Epithelial cell of proximal tubule (primary cell): ENCODE measurements at places on chromosomes 3 and 15. TPM values are rescaled to one million over a fixed set of nuclear protein-coding genes. Genes with fewer than 3 reads are reported as not detected.

GRCh38 chr15:80489030-80489594, 84.9 kb downstream of the ARNT2 start:
- no peak for DNase-seq

NR2F2 gene
- total RNA-seq, result 17.6 and 17.7 TPM in 2 replicates

ALDH1A3 gene
- 79.9 and 141 TPM in 2 replicates for total RNA-seq

DNA sequence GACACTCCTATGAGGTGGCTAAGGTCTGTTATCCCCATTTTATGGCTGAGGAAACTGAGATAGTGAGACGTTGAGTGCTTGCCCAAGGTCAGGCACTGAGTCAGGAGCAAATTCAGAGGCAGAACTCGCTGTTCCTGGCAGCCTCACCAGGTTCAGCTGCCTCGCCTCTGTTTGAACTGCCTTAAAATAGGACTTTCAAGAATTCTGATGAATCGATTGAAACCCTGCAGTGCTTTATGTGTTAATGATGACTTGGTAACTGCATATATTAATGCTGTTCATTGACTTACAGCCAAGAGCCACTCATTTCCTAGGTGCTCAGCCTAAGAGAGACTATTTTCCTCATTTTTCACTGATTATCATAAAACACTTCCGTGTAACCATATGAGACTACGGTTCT, 79.5 kb upstream of the BHLHE40 start:
- no peak for DNase-seq

DNA sequence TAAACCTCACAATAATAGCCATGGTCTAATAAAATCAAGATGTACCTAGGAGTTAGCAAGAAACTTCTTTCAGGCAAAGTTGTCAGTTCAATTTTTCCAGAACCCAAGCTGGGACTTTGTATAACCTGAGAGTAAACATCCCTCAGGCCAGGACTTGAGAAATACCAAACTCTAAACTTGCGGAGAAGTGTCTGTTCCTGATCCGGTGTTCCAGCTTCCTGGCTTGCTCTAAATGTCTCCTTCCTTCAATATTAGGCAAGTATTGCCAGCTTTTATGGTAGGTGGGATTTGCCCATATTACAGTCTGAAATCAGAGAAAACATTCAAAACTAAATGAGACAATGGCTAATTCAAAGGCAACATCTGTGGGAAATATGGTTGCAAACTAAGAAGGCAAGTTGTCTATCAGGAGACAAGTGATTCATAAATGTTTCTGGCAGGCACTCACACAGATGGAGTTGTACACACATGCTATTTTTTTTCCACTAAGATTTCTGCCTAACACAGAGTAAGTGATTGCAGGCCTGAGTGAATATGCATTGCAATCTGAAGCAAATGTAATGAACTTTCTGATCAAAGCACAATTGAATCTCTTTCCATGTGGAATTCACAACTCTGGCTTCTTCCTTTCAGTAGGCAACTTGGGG, 88.3 kb upstream of the COL8A1 start:
- no peak for DNase-seq

PPIP5K1 gene
- 5.9 and 6.7 TPM in 2 replicates for total RNA-seq

DNA sequence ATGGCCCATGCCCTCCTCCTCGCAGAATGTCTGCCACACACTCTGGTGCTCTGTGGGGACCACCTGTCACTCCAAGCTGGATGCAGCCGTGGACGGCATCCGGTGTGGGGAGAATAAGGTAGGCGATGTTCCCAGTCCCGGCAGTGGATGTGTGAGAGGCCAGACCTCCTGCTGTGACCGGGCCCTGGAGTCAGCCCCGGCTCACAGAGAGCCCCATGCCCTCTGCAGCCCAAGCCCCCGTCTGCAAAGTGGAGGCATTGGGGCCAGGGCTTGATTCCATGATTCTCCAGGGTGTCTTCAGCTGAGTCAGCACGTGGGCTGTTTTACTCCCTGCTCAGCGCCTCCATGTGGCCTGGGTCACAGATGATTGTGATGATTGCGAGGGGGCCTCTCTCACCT, 32.2 kb downstream of the GOLGA6L10 start:
- DNase-seq, result no peak

NR1D2 gene
- total RNA-seq, result 5.9 and 6.1 TPM in 2 replicates

GRCh38 chr15:70113304-70113700, 15.6 kb upstream of the TLE3 start:
- DNase-seq, result no peak

- DNase-seq, result no peak
Measured at GRCh38 chr3:196920733-196921132, 21.6 kb downstream of the NCBP2 start.

SGO1 gene
- 10.3 and 16.6 TPM in 2 replicates for total RNA-seq

ACAD9 gene
- total RNA-seq, result 42.8 and 44.6 TPM in 2 replicates

CELSR3 gene
- 0.87 and 2.5 TPM in 2 replicates for total RNA-seq

DNA sequence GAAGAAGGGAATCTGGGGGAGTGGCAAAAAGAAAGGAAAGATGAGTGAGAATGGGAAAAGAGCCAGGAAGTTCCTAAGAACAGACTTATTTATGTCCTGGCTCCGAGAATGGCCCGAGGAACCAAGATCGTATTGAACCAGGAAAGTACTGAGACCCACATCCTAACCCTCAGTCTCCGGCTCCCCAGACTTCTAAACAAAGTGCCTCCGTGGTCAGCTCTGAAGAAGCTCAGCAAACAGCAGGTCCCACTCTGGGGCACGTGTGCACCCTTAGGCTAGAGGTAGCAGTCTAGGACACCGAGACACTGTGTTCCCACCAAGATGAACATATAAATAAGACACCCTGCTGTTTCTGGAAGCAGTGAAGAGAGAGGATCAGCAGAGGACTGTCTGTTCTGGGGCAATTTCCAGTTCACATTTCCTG, 307.4 kb downstream of the NTRK3 start:
- DNase-seq, result no peak

GRCh38 chr15:92920595-92921161, 20.6 kb downstream of the CHD2 start:
- no peak for DNase-seq

ERC2 gene
- total RNA-seq, result 2.7 and 6.0 TPM in 2 replicates

- DNase-seq, result no peak
Measured at GRCh38 chr3:63979093-63979885, 44.0 kb downstream of the PSMD6 start.

SMAD6 gene
- total RNA-seq, result 10.8 and 22.1 TPM in 2 replicates

GRCh38 chr15:35062738-35063099, 22.4 kb downstream of the NANOGP8 start:
- no peak for DNase-seq

SI gene
- total RNA-seq, result not detected in 2 replicates

TMEM158 gene
- total RNA-seq, result 5.0 and 5.7 TPM in 2 replicates

USP19 gene
- 34.7 and 35.9 TPM in 2 replicates for total RNA-seq

PATL2 gene
- total RNA-seq, result not detected in 2 replicates

RTP1 gene
- total RNA-seq, result not detected in 2 replicates
